Cerebellar nuclear complex (tissue), 1 donor: ENCODE measurements at places on chromosomes 12 and 14.
A peak's percentile ranks its signal among the peaks of the same experiment; 100 is the strongest.

GRCh38 chr14:51657762-51658161, 6.1 kb downstream of the FRMD6 start:
- no peak for DNase-seq

- no peak for DNase-seq
Measured at GRCh38 chr12:125124320-125124966, 59.2 kb downstream of the AACS start.

DNA sequence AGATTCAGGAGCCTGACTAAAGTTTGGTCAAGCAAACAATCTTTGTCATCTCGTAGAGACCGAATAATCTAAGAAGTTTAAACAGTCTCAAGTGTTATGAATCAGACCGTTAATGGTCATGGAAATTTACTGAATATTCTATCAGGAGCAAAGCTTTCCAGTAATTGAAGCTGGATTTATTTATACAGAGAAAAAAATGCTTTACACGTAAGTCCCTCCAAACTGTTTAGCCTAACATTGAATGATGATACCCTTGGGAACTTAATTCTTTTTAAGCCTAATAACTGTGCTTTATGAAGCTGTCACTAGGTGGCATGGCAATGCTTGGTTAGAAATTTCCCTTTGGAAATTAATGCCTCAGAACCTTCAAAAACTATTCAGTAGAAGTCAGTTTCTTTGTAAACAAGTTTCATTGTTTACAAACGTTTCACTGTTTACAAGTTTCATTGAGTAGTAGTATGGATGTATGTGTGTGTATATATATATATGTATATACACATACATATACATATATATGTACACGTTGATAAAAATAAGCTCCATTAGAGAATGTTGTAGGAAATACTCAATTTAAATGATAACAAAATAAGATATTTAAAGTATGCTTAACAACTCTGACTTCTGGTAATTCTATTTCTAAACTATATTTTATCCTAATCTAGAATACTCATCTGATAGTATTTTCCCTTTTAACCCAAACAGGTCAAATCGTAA, 32.1 kb downstream of the DEPDC4 start:
- DNase-seq, result no peak

GRCh38 chr12:123384318-123384993, 524 bp downstream of the KMT5A start:
- no peak for DNase-seq

DNA sequence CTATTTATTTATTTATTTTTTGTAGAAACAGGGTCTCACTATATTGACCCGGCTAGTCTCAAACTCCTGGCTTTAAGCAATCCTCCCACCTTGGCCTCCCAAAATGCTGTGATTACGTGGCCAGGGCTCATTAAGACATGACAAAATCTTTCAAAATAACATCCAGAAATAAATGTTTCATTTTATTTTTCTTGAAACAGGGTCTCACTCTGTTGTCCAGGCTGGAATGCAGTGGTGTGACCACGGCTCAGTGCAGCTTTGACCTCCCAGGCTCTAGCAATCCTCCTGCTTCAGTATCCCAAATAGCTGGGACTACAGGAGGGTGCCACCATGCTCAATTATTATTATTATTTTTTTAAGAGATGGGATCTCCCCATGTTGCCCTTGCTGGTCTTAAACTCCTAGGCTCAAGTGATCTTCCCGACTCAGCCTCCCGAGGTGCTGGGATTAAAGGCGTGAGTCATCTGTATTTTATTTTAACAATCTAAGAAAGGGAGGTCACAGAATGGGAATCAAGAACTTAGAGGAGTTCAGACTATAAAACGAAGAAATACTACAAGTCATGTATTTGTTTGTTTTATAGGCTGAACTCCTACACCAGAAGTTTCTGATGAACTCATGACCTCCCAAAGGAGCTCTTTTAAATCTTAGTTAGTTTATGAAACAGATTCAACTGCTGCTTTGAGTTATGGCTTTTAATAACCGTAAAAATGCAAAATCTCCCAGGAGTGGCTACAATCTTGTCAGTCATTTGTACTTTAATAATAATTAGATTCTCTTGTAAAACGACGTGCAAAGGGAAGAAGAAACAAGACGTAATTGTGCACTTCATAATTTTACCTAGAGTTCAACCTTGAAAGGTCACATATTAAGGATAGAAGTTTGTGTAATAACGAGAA, 2.1 kb upstream of the TMEM263 start:
- no peak for DNase-seq

GRCh38 chr12:26651566-26652188, 181.3 kb downstream of the ITPR2 start:
- DNase-seq, result peak; percentile 4

DNA sequence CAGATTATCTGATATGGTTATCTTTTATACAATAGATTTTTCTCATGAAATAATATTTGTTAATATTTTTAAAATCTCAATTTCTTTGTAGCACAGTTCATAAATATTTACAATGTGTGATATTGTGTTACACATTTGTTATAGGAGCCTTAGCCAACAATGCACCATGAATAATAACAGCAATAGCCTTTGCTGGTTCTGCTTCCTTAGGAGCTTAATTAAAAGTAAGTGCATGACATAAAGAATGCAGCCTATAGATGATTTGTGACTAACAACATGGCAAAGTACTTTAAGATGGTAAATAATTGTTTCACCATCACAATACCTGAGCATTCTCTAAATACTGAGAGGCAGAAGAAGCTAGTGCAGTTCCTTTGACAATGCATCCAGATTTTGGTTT, 156.3 kb upstream of the RASSF8 start:
- DNase-seq, result no peak

DNA sequence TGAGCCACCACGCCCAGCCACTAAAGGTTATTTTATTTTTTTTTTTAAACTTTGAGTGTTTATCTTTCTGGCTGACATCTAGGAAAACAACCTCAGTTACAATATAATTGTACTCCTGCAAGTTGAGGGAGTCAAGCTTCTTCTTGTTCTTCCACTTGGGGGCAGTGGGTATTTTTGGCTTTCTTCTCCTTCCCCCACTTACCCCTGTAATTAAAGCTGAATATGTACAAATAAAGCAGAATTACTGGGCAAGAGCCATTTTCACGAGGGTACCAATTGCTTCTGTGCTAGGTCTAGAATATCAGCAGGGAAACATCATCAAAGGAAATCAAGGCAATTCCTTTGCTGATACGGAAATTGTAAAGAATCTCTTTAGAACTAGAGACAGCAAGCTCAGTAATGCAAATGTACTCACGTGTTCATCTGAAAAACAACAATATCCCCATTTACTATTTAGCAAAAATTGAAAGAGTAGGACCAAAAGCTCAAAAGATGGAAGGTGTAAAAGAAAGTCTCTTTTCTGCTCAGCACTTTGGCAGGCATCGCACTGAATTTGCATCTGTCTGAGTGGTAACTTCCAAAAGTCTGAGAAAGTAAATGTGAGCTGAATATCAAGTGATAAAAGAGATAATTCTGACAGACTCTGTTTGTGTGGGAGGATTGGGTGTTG, 72.8 kb downstream of the TAOK3 start:
- no peak for DNase-seq

- DNase-seq, result no peak
Measured at GRCh38 chr14:89621791-89622638, 205.0 kb upstream of the FOXN3 start.

- no peak for DNase-seq
Measured at GRCh38 chr14:48874711-48875110, 711.5 kb downstream of the RPS29 start.

GRCh38 chr14:96225745-96226151, 21.1 kb downstream of the BDKRB2 start:
- DNase-seq, result no peak

DNA sequence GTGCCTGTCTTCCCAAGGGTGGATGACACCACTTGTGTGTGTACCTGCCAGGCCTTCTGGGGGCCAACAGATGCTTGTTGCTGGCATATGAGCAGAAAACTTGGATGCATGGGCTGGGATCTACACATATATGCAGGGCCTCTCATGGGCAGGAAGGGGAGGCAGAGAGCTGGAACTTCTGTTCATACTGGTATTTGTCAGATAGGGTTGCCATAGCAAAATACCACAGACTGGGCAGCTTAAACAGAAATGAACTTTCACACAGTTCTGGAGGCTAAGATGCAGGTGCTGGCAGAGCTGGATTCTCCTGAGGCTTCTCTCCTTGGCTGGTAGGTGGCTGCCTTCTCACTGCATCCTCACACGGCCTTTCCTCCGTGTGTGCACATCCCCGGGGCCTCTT, 121.8 kb downstream of the SUDS3 start:
- no peak for DNase-seq

DNA sequence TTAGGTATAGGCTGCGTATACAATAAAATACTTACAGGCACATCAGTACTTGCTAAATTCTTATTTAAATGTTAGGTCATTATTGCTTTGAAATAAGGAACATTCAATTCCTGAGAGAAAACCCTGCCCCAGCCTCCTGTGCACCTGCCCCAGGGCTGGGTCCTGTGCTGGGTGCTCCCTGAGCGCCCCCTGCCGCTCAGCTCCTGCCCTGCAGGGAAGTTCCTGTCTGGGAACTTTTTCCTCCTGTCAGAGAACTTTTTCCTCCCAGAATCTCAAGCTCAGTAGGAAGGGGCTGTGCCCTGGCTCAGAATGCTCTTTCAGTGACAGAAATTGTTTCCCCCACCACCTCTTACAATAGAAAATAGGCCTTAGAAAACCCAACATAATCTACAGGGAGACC, 751.1 kb downstream of the TMEM121 start:
- DNase-seq, result no peak

GRCh38 chr14:35949920-35950513, 123.9 kb downstream of the BRMS1L start:
- no peak for DNase-seq

- no peak for DNase-seq
Measured at GRCh38 chr14:94341656-94342333, 18.7 kb upstream of the SERPINA6 start.

DNA sequence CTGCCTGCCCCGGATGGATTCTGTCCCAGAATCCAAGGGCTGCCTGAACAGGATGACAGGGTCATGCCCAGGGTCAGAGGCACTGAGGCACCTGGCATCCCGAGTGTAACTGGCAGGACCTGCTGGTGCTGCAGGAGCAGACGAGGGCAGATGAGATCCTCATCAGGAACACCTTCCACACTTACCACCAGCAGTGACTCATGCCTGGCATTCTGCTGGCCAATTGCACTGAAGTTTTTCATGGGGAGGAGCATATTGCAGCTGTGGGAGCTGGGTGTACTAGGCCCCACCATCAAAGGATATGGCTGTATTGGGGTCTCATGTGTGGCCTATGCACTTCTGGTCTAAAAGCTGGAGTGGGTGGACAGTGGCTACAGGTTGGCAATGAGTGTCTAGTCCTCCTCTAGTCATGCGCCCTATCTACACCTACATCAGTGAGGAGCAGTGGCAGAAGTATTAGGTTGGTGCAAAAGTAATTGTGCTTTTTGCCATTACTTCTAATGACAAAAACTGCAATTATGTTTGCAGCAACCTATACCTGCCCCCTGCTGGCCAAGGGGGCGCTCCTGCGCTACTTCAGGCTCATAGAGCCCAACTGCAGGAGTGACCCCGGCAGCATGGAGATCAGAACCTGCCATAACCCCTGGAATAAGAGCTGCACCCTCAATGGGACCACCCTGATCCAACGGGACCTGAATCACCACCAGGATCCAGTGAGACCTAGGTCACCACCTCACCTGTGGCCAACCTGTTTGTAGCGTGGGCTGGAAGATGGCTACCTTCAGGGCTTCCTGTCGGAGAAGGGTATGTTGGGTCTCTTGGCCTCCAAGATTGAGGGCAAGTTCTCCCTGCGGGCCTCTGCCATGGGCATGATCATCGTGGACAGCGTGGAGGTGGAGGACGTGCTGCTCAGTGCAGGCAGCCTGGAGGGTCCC, 8.0 kb upstream of the C12orf42 start:
- no peak for DNase-seq

DNA sequence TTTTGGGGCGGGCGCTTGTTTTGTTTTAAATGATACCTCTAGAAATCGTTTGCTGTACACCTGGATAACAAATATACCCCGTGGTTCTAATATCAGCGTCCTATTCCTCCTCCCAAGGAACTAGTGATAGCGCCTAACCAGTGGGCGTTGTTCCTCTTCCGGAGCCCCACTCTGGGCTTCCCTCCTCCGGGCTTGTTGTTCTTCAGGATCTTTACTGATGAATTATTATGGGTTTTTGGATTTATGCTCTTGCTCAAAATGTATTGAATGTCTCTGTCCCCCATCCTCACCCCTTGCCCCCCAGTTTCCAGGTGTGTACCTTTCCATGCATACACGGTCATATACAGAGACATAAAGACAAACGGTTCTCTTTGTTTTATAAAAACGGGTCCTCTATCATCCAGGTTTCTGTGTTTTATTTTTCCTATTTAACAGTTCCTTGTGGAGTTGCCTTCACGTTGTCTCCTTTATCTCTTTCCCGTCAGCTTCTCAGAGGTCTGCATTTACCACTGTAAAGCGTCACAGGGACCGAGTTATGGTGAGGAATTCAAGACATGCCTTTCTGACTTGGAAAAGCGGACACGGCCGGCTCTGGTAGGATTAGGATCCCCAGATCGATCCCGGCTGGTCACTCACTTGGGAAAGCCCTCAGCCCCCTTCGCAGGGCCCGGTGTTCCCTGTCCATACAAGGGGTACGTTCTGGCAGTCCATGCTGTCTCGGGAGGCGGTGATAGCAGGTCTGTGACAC, 655 bp upstream of the PLEKHG3 start:
- no peak for DNase-seq
